Sigmoid colon (tissue), 7 donors: ENCODE measurements at places on chromosomes 1 and 21. TPM values are rescaled to one million over a fixed set of nuclear protein-coding genes. Genes with fewer than 3 reads are reported as not detected.

DNA sequence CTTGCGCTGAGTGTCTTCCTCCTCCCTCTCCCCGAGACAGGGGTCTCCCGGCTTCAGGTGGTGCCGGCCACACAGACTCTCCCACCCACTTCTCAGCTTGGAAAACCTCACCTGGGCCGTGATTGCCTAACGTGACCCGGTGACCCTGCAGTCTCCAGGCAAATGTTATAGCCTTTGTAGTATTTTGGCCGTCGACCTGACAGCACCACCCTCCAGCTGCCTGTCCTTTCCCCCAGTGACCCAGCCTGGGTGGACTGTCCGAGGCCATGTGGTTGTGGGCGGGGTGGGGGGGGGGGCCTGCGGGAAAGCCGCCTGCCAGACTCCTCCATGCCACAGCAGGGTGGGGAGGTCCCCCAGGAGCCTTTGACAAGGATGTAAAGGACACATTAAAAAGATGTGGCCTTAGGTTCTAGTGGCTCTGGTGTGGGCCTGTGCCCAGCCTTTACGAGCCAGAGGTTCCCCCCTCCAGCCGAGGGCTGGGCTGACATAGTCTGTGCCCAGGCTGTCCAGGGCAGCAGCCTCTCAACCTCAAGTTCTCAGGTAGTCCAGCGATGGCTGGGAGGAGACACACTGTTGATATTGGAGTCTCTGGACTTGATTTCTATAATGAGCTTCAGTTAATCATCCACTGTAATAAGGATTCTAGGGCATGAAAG lies 8.1 kb downstream of the TOR3A start:
- DNase-seq, result no peak
- H3K4me3 ChIP-seq, result no peak overlapping the region
- H3K4me1 ChIP-seq, result peaks cover 16% of the 10 kb centered on the region
- peaks cover 10% of the 10 kb centered on the region for H3K36me3 ChIP-seq

DNA sequence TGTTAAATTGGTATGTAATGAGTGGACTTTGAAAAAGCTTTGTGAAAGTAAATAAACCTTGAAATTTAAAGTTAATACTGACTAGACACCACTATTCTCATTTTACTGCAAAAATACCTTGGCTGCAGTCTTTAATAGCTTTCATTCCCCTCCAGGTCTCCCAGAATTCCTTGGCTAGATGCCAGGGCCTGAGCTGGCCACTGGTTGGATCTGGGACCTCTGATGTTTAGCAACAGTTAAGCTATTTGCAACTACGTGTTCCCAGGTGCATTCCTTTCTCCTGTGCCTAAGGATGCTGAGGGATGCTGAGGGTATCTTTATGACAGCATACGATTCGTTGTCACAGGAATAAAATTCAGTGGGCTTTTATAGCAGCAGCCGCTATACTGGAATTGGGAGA lies 938.7 kb downstream of the TTLL7 start:
- no peak overlapping the region for H3K4me3 ChIP-seq
- no peak overlapping the region for H3K27ac ChIP-seq
- no peaks in the 10 kb centered on the region for H3K36me3 ChIP-seq
- no peak for DNase-seq
- no peaks in the 10 kb centered on the region for H3K4me1 ChIP-seq

DNA sequence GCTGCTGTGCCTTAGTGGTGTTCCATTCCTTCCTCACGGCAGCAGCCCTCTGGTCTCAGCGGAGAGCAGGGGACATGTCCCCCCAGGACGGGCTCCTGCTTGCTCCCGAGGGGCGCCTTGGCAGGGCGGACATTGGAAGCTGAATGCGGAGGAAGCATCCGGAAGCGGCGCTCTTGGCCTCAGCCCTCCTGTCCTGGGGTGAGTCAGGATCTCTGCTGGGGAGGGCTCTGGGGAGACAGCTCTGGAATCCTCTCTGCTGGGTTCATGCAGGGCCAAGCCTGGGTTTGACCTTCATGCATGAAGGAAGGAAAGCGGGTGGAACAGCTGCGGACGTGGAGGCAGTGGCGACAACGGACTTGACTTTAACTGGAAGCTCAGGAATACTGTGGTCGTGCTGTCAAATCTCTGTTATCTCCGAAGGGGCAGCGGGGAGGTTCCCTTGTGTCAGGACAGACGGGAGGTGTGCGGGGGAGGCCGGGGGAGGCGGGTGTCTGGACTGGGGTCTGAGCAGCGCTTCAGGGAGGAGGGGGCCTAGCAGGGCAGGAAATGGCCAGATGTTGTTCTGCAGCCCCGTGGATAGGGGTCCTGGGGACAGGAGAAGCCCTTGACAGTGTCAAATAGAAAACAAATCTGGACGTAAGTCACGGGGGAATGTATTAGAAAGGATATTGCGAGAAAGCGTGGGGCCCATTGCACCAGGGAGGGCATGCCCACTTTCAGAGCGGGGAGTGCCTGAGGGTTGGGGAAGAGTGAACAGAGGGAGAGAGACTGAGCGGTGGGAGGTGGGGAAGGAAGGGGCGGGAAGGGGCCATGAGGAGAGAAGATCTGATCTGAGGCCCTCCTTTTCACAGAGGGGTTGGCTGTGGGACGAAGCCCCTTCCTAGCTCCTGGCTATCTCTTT lies 26.6 kb downstream of the CRYAA start:
- H3K4me3 ChIP-seq, result no peak overlapping the region
- H3K27me3 ChIP-seq, result peaks cover 15% of the 10 kb centered on the region
- no peaks in the 10 kb centered on the region for H3K36me3 ChIP-seq
- H3K4me1 ChIP-seq, result peaks cover 3% of the 10 kb centered on the region
- DNase-seq, result peak; percentile 69

- H3K4me1 ChIP-seq, result no peaks in the 10 kb centered on the region
- no peak for DNase-seq
- no peaks in the 10 kb centered on the region for H3K27me3 ChIP-seq
- peaks cover 16% of the 10 kb centered on the region for H3K36me3 ChIP-seq
Measured at GRCh38 chr1:88801575-88802208, 89.7 kb downstream of the GTF2B start.

DNA sequence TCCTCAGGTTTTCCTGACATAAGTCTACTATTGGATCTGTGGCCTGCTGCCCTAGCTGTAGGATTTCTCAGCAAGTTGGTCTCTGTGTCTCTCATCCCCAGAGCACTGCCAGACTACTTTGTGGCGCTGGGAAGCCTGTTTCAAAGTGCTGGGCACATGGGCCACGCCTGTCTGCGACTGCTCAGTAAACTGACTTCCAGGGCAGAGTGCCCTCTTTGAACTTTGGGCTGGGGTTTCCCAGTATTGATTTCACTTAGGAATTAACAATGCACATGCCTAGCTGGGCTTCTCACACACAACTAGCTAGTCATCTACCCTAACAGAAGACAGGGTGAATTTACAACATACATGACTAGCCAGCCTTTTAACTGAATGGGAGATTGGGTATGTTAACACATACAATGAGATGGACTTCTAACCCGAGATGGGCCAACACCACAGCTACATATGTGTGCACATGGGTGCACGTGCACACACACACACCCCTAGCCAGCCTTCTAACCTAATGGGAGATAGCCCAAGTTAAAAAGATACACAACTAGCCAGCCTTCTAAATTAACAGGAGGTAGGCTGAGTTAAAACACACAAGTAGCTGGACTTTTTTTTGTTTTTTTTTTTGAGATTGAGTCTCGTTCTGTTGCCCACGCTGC lies 6.9 kb upstream of the TRIM17 start:
- H3K4me3 ChIP-seq, result no peak overlapping the region
- H3K27ac ChIP-seq, result no peak overlapping the region
- no peaks in the 10 kb centered on the region for H3K27me3 ChIP-seq
- no peaks in the 10 kb centered on the region for H3K4me1 ChIP-seq

Gene FMN2
- total RNA-seq, result 10.3 TPM

Gene AADACL3
- not detected for total RNA-seq

Gene VWA1
- 107 TPM for total RNA-seq

Gene MYOM3
- total RNA-seq, result not detected

DNA sequence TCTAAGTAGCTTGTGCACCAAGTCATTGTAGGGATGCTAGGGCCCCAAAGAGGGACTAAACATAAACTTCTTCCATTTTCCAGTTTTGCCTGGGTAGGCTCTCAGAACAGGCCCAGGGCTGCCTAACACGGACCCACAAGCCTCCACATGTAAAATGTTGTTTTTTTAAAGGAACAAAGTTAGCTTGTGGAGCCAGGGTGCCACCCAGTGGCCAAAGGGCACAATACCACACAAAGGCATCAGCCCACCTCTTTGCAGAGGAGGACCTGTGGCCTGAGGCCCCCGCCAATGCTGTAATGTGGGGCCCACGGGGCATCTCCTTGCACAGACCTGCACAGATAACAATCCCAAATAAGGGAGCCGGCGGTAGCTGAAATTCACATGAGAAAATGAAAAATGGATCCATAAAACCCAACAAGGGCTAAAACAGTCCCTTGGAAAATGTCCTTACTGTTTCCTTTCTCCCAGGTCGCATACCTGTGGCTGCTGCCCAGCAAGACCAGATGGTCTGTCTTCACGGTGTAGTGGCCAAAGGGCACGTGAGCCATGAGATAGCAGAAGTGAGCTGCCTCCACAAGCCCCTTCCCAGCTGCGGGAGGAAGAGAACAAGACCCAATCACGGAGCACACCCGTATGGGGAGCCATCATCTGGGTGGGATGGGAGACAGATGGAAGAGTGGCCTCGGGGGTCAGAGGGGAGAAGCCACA lies 23.8 kb downstream of the SEC16B start:
- H3K4me1 ChIP-seq, result no peaks in the 10 kb centered on the region
- no peak overlapping the region for H3K4me3 ChIP-seq
- no peak overlapping the region for H3K27ac ChIP-seq
- H3K36me3 ChIP-seq, result no peaks in the 10 kb centered on the region
- no peaks in the 10 kb centered on the region for H3K27me3 ChIP-seq

GRCh38 chr1:47227341-47228232 lies 4.4 kb downstream of the TAL1 start:
- H3K4me3 ChIP-seq, result no peak overlapping the region
- DNase-seq, result no peak
- H3K27ac ChIP-seq, result no peak overlapping the region
- no peaks in the 10 kb centered on the region for H3K36me3 ChIP-seq

GRCh38 chr1:78038071-78038470 lies 7.7 kb upstream of the GIPC2 start:
- no peak overlapping the region for H3K4me3 ChIP-seq
- H3K4me1 ChIP-seq, result no peaks in the 10 kb centered on the region
- H3K27me3 ChIP-seq, result no peaks in the 10 kb centered on the region
- no peak overlapping the region for H3K27ac ChIP-seq

GRCh38 chr1:236543065-236543669 lies 19.4 kb downstream of the LGALS8 start:
- no peak overlapping the region for H3K27ac ChIP-seq
- H3K4me3 ChIP-seq, result no peak overlapping the region
- peaks cover 3% of the 10 kb centered on the region for H3K4me1 ChIP-seq
- no peak for DNase-seq

- H3K4me1 ChIP-seq, result peaks cover 16% of the 10 kb centered on the region
- no peaks in the 10 kb centered on the region for H3K27me3 ChIP-seq
- no peak overlapping the region for H3K4me3 ChIP-seq
- H3K36me3 ChIP-seq, result no peaks in the 10 kb centered on the region
- DNase-seq, result no peak
Measured at GRCh38 chr21:27110956-27111355, 144.1 kb upstream of the ADAMTS5 start.

Gene RXFP4
- not detected for total RNA-seq

GRCh38 chr21:39452207-39452969 lies 618 bp downstream of the SH3BGR start:
- no peaks in the 10 kb centered on the region for H3K4me1 ChIP-seq
- H3K27ac ChIP-seq, result peak overlapping the region; percentile 78
- H3K27me3 ChIP-seq, result no peaks in the 10 kb centered on the region
- no peak for DNase-seq

GRCh38 chr1:203926025-203926540 lies 64.7 kb downstream of the SNRPE start:
- no peak for DNase-seq
- no peak overlapping the region for H3K4me3 ChIP-seq
- H3K27ac ChIP-seq, result no peak overlapping the region
- no peaks in the 10 kb centered on the region for H3K36me3 ChIP-seq

Gene GNAT2
- total RNA-seq, result not detected

DNA sequence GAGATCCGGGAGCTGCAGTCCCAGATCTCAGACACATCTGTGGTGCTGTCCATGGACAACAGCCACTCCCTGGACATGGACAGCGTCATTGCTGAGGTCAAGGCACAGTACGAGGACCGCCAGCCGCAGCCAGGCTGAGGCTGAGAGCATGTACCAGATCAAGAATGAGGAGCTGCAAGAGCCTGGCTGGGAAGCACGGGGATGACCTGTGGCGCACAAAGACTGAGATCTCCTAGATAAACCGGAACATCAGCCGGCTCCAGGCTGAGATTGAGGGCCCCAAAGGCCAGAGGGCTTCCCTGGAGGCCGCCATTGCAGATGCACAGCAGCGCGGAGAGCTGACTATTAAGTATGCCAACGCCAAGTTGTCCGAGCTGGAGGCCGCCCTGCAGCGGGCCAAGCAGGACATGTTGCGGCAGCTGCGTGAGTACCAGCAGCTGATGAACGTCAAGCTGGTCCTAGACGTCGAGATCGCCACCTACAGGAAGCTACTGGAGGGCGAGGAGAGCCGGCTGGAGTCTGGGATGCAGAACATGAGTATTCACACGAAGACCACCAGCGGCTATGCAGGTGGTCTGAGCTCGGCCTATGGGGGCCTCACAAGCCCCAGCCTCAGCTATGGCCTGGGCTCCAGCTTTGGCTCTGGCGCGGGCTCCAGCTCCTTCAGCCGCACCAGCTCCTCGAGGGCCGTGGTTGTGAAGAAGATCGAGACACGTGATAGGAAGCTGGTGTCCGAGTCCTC lies 25.5 kb downstream of the ETV3L start:
- H3K4me3 ChIP-seq, result peak overlapping the region; percentile 20
- DNase-seq, result peak; percentile 84
- peaks cover 6% of the 10 kb centered on the region for H3K4me1 ChIP-seq
- no peaks in the 10 kb centered on the region for H3K27me3 ChIP-seq

- H3K4me3 ChIP-seq, result no peak overlapping the region
- H3K36me3 ChIP-seq, result peaks cover 23% of the 10 kb centered on the region
- peak; percentile 94 for DNase-seq
- peaks cover 29% of the 10 kb centered on the region for H3K4me1 ChIP-seq
- no peaks in the 10 kb centered on the region for H3K27me3 ChIP-seq
- peak overlapping the region; percentile 67 for H3K27ac ChIP-seq
Measured at GRCh38 chr1:184792450-184792969, 37.9 kb upstream of the EDEM3 start.

Gene RGS8
- not detected for total RNA-seq

- peak overlapping the region; percentile 72 for H3K27ac ChIP-seq
- no peaks in the 10 kb centered on the region for H3K27me3 ChIP-seq
- H3K4me1 ChIP-seq, result peaks cover 20% of the 10 kb centered on the region
- H3K4me3 ChIP-seq, result no peak overlapping the region
- DNase-seq, result no peak
Measured at GRCh38 chr21:39319814-39320332, 6.4 kb upstream of the BRWD1 start.

Gene PRKCZ
- 3.6 TPM for total RNA-seq

- no peaks in the 10 kb centered on the region for H3K27me3 ChIP-seq
- no peak overlapping the region for H3K27ac ChIP-seq
- DNase-seq, result no peak
- H3K4me3 ChIP-seq, result no peak overlapping the region
- peaks cover 5% of the 10 kb centered on the region for H3K4me1 ChIP-seq
Measured at GRCh38 chr21:33207449-33208149, 22.1 kb upstream of the IFNAR2 start.
